NCI-H774 (cell line): ENCODE measurements at places on chromosomes 2 and 18.

DNA sequence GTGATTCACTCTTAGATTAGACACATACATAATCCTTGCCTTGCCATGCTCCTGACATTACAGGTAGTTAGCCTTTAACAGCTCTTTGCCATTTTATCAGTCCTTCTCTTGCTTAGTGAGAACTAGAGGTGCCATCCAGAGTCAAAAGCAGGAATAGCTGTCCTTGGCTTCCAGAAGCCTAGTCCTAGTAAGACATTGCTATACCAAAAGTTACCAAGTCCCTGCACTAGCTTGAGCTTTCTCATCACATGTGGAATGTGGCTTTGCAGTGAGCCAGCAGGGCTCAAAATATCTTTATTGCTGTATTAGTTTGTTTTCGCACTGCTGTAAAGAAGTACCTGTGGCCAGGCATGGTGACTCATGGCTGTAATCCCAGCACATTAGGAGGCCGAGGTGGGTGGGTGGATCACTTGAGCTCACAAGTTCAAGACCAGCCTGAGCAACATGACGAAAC is 104.7 kb upstream of the NOSTRIN start:
- no peak for DNase-seq

DNA sequence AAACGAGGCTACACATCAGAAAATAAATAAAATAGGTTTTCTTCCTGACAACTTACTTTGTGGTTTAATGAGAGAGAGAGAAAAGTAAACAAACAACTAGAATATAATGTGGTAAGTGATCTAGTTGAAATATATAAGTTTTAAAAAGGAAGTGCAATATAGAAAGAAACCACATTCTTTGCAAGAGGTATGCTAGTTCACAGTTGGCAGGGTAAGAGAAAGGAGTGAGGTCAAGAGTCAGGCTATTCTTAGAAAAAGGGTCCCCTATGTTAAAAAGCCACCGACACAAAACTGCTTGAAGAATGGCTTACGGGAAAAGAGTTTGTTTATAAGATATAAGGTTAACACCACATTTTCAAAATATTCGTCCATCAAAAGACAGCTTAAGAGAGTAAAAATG is 462.1 kb downstream of the ERBB4 start:
- DNase-seq, result no peak

DNA sequence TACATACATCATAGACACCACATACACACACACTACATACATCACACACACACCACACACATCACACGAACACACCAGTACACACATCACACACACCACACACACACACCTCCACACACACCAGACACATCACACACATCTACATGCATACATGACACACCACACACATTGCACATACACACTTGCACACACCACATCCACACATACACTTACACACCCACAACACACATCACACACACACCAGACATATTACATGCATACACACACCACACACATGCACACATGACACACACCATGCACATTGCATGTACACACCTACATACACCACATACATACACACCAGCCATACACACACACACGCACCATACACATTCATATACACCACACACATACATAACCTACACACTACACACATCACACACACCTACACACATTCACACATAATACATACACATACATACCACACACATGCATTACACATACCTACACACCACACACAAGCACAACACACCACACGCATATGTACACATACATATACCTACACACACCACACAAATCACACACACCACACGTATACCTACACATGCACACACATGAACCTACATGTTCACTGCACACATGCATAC is 156.5 kb downstream of the NDUFA10 start:
- no peak for DNase-seq

- no peak for DNase-seq
Observed at GRCh38 chr2:100957996-100958653, 44.0 kb upstream of the RPL31 start.

DNA sequence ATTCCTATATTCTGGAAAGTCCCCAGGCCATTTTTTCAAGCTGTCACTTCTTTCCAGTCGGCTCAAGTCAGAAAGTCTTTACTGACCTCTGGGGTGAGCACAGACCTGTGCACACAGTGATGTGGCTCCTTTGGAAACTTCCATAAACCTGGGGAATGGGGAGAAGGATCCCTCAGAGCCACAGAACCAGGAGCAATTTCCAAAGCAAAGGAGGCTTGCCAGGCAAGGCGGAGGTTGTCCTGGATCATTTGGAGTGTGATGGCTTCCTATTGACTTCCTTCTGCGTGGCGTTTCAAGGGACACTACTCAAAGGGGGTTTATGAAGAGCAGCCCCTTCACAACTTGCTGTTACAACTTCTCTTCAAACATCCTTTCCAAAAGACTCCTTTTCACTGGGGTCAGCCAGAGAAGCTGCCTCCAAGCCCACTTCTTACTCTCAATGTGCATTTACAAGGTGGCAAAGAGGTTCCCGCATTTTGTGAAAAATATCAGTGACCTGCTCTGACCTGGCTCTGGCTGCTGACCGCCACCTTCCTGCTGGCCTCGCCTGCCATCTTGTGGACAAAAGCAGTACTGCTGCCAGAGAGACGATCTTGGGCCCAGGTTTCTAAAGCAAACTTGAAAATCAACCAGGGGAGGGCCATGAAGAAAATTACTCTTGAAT is 18.2 kb upstream of the TMEM247 start:
- peak; percentile 46 for DNase-seq

GRCh38 chr18:12722731-12723130 is 19.9 kb downstream of the PSMG2 start:
- no peak for DNase-seq

DNA sequence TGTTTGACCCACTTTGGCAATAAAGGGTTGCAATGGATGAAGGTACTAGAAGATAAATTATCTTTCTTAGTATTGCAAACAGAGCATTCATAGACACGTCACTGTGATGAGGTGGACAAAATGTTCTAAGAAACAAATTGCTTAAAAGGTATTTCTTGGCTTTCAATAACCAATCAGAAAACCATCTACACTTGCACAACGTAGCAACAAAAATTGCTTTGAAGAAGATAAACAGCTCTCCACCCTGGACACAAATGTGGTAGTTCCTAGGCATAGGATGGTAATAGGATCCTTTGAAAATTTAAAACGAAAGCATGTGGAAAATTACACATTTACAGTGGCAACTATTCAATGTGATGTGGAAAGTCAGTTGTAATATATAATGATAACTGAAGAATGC is 439.9 kb upstream of the ETAA1 start:
- DNase-seq, result no peak

- no peak for DNase-seq
Observed at GRCh38 chr18:24470805-24471204, 10.4 kb downstream of the HRH4 start.

DNA sequence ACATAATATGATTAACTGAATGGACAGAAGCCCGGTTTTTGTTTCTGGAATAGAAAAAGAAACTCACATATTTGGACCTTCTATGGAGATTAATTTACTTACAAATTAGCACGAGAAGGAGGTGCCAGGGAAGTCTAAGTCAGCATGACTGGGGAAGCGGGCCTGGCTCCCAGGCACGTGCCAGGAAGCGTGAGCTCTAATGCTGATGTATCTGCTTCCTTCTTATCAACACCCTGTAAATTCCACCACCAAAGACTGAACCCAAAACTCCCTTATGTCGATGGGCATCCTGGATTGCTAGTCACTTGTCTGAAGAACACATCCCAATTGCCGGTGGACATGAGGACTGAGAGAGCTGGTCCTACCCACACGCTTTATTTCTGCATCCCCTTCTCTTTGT is 134.5 kb downstream of the GALNT14 start:
- no peak for DNase-seq

GRCh38 chr2:227238238-227239237 is 74.1 kb downstream of the COL4A3 start:
- DNase-seq, result peak; percentile 48

- no peak for DNase-seq
Observed at GRCh38 chr2:62396880-62397279, 109.1 kb downstream of the TMEM17 start.

- no peak for DNase-seq
Observed at GRCh38 chr2:136334967-136335366, 217.0 kb upstream of the CXCR4 start.

DNA sequence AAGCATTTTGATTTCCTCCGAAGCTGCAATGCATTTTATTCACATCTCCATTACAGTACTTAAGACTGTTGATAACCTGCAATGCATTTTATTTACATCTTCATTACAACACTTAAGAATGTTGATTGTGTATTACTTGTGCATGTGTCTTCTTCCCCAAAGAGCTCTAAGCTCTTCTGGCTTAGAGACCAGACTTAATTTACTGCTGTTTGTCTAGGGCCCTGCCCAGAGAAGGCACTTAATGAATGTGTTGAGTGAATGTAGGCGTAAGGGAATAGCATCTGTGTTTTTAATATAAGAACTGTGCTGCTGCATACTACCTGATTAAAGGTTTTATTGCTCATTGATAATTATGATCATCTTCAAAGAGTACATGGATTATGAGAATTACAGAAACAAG is 295.6 kb downstream of the ZNF385B start:
- no peak for DNase-seq

GRCh38 chr18:34820360-34821065 is 110.4 kb downstream of the DTNA start:
- no peak for DNase-seq

GRCh38 chr2:119071476-119071875 is 87.1 kb downstream of the C1QL2 start:
- DNase-seq, result no peak

DNA sequence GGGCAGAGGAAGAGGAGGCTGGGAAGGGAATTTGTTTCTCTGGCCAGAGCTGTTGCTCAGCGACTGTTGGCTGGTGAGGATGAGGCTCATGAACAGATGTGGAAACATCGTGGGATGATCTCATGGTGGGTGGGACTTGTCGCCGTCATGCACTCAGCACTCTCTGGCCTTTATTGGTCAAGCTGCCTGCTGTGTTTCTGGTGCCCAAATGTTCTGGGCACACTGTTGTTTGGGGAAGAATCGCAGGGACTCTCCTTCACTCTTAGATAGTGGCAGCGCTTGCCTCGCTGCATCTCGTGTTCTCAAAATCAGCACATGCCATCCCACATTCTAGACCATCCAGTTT is 145.6 kb downstream of the AGAP1 start:
- DNase-seq, result no peak

GRCh38 chr2:208031608-208032019 is 6.3 kb upstream of the PLEKHM3 start:
- DNase-seq, result no peak
